ENCODE measurements at places on chromosomes 13 and 19.

DNA sequence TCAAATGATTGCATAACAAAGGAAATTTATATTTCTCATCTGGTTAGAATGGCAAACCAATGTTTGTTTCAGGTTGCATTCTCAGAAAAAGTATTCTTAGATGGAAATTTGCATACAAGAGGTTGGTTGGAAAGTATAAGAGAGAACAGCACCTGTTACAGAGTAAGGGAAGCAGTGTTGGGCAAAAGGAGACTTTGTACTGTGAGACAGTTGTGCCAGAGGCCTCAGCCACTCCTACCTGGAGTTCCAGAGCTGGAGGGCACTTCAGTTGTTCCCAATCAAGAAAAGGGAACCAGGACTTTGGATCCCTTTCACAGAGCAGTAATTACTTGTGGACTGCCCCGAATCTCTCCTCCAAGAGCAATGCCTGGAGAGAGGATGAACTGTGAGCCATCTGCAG, 81.8 kb downstream of the SPRY2 start:
- no peak overlapping the region for H3K4me3 ChIP-seq
- no peaks in the 10 kb centered on the region for H3K36me3 ChIP-seq
- no peak overlapping the region for H3K27ac ChIP-seq

DNA sequence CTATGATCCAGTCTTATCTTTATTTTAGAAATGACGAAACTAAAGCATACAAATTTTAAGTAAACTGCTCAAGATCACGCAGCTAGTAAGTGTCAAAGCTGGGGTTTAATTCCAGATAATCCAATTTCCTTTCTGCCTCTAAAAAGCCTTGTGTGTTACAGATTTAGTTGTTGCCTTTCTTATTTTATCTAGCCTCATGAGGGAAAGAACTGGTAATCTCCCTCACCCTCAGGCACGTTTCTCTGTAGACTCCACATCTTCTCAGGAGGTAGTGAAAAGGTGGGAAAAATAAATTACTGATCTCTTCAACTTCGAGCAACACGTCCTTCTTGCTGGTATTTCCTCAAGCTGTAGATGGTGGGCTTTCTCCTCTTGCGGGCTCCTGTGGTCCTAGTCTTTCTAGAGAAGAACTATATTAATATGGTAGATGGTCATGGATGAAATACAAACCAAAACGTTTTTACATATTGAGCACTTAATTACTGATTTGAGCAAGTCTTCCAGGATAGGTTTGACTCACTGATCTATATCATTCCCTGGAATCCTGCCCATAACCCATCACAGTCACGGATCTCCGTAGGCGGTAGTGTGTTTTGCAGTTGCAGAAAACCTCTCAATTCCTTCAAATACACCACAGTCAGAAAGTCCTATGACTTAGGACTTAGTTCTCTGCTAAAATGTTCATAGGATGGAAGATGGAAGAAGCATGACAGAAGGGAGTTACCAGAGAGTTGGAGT, 519.5 kb downstream of the DCT start:
- H3K27ac ChIP-seq: no peak overlapping the region
- DNase-seq: no peak
- no peaks in the 10 kb centered on the region for H3K4me1 ChIP-seq
- no peak overlapping the region for H3K4me3 ChIP-seq
- H3K36me3 ChIP-seq: no peaks in the 10 kb centered on the region
- no peaks in the 10 kb centered on the region for H3K27me3 ChIP-seq

DNA sequence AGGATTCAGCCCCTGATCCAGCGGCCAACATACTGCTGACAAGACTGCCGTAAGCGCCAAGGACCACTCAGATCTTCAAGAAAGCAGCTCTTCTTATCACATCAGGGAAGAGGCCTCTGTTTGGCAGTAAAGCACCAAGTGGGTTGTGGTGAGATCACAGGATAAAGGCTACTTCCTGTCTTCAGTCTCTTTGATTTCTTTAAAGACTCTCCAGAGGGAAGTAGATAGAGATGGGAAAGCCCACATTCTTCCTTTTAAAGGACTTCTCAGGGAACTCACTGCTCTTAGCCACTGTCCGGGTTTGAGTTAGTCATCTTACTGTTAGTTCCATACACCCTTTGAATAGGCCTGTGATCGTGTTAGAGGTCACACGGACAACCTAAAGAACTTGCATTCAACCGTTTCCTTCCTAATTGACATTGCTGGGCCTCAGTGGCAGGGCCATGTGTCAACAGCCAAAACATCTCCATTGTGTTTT, 47.2 kb upstream of the POMP start:
- no peaks in the 10 kb centered on the region for H3K27me3 ChIP-seq
- no peak for DNase-seq
- no peak overlapping the region for H3K27ac ChIP-seq
- no peaks in the 10 kb centered on the region for H3K4me1 ChIP-seq
- H3K4me3 ChIP-seq: no peak overlapping the region

DNA sequence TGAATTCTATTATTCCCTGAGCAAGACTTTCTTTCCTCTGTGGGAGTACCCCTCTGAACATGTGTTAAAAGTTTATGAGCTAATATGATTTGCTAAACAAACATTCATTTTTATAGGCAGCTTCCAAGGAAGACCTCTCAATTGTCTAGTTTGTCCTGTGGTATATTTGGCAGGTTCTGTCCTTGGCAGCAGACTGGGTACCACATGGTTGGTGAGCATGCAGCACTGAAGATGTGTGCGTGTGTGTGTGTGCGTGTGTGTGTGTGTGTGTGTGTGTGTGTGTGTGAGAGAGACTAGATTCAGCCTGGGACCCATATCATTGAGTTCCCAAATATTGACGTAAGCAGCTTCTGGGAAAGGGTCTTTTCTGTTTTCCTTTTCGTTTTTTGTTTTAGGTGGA, 24.0 kb downstream of the FGF9 start:
- H3K4me1 ChIP-seq: no peaks in the 10 kb centered on the region
- no peaks in the 10 kb centered on the region for H3K27me3 ChIP-seq

GRCh38 chr19:3029065-3029923, at the start of gene TLE2:
Gene TLE2 (minus strand): TSS chr19:3029280. CDS start chr19:3028904, 376 bp downstream.
- DNase-seq: no peak
- H3K4me3 ChIP-seq: peak within 1 kb of the TSS; percentile 62
- peak within 1 kb of the TSS; percentile 71 for H3K27ac ChIP-seq
- H3K27me3 ChIP-seq: no peaks in the 10 kb centered on the region

All from esophagus squamous epithelium (tissue), 5 donors.